ENCODE measurements at places on chromosomes 1 and 21.

GRCh38 chr1:68046885-68047658, 3.4 kb downstream of the DIRAS3 start:
- no peak for DNase-seq

GRCh38 chr21:43194303-43195120, 25.7 kb downstream of the CRYAA start:
- DNase-seq: peak; percentile 35

DNA sequence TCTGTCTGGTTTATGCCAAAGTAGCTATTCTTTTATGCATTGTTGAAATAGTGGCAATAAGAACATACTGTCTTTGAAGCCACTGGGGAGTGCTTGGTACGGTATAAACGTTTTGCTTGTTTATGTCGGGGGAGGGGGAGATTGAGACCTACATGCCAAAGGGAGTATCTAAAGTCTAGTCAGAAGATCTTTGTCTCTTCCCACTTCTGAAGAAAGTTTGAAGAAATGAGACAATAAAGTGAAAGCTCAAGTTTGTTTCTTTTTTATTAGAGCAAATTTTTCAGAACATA, 6.8 kb downstream of the AKIRIN1 start:
- DNase-seq: no peak

- DNase-seq: no peak
Measured at GRCh38 chr1:63142001-63142400, 180.4 kb upstream of the FOXD3 start.

DNA sequence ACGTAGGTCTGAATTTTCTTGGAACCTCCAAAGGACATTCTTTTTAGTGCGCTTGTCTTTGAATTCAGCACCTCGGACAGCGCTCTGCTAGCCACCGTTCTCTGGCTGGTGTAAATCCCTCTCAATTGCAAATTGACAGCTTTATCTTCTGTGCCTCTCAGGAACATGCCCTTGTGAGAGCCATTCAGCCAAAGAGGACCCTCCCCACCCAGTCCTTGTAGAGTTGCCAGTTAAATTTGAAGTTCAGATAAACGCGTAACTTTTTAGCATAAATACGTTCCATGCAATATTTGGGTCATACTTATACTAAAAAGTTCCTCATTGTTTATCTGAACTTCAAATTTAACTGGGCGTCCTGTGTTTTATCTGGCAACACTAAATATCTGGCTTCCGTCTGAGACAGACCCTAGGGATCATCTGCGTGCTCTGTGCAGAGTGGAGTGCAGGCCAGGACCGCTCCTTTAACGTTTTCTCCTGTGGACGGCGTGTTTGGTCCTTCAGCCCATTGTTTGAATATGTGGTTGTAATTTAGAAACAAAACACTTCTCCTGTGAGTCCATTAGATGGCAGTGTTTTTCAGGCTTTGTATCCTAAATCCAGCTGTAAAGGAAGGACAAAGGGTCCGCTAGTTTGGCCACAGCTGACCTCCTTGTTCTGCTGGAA, 7.0 kb downstream of the KCNAB2 start:
- peak; percentile 53 for DNase-seq

- DNase-seq: no peak
Measured at GRCh38 chr21:41673596-41674335, 93.1 kb downstream of the RIPK4 start.

DNA sequence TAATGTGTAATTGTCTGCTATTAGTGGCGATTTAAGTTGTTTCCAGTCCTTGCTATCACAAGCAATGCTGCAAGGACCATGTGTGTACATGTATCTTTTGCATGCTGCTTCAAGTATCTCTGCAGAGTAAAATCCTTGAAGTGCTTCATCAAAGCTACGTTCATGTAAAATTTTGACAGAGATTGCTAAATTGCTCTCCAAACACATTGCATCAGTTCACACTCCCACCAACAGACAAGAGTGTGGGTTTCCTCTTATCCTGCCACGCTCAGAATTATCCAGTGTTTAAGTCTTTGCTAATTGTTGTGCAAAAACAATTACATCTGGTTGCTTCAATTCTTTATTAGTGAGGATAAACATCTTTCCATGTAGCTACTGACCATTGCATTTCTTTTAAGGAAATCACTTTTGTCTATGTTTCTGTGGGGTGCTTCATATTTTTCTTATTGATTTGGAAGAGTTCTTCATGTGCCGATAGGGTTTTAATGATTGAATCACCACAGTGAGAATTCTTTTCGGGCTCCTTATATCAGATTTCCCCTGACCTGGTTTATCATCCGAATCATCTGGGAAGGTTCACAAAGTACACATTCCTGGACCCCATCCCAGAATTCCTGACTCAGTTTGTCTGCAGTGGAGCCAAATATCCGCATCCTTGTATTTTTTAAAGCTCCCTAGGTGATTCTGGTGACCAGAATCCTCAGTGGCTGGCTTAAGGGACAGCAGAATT, 56.3 kb upstream of the GALNT2 start:
- DNase-seq: no peak
